ENCODE measurements at places on chromosomes 4 and X.

DNA sequence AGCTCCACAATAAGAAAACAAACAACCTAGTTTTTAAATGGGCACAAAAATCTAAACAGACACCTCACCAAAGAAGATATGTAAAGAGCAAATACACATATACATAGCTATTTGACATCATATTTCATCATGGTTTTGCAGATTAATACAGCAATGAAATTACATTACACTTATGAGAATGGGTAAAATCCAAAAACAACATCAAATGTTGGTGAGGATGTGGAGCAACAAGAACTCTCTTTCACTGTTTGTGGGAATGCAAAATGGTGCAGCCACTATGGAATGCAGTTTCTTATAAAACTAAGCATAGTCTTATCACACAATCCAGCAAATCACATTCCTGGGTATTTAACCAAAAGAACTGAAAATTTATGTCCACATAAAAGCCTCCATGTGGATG is 25.0 kb downstream of the TLR6 start:
- DNase-seq, result no peak

GRCh38 chr4:24262084-24262483 is 322.3 kb downstream of the DHX15 start:
- DNase-seq, result no peak

DNA sequence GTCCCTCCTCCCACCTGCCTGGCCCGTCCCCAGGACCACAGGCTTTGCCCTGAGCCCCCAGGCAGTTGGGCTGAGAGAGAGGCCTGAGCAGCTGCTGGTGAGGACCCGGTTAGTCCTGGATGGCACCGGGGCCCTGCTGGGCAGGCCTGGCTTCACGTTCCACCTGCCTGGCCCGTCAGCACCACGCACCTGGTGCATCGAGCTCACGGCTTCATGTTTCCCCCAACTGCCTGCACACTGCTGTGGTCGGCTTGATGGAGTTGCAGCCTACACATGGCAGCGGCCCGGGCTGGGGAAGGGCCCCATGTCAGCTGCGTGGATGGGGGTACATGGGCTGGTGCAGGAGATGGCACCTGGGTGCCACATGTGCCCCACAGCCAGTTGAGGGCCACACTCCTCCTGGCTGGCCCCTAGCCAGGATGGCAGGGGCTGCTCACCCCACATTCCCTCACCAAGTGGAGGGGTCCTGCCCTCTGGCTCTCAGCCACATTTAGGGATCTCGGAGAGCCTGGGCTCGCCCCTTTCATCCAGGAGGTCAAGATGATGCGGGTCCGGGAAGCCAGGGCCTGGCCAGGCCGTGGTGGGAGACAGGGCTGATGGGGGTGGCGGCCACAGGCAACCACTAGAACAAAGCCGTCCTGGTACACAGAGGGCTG is 28.5 kb downstream of the NKX1-1 start:
- no peak for DNase-seq

GRCh38 chr4:74057588-74057987 is 19.1 kb upstream of the CXCL3 start:
- DNase-seq, result no peak

DNA sequence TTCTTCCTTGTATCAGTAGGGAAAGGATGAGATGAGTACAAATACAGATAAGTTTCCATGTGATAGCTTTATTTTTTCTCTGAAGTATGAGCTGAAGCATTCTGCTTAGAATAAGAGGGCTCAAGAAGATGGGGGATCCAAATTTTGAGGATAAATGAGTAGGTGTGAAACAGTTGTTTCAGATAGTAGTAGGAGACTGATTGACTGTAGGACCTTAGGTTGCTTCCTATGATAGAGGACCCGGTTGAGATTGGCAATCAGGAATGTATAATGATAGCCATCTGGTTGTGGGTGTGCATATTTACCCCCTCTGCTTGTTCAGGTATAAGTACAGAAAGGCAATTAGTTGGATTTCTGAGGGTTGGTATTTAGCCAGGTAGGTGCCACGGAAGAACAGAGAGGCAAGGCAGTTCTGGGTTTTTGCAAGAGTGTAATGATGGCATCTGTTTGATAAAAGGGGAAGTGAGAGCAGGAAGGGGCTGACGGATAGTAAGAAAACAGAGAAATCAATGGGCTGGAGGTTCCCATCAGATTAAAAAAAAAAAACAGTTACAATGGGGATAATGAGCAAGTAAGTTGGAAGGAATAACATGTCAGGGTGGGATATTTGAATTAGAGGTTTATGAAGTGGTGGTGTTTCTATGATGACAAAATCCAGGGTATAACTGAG is 13.7 kb downstream of the OCRL start:
- DNase-seq, result no peak

Data from COR-L47 (cell line).